ENCODE measurements at places on chromosomes 5 and 9.
A peak's percentile ranks its signal among the peaks of the same experiment; 100 is the strongest.

DNA sequence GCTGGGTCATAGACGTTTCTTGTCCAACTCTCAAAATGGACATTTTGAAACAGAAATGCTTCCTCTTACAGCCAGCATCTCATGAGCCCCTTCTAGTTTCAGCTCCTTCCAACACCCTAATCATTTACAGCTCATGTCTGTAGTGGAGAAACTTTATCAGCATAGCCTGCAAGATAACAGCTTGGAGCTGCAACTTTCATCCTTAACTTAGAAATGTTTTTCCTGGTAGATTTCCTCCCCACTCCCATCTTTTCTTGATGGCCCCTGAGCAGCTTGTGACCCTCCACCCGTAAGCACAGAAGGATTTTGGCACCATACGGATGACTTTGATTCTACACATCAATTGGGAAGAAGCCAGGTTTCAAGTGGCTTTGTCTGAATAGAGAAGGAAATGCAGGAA, 53.5 kb upstream of the TGFBR1 start:
- no peak for DNase-seq
- no peaks in the 10 kb centered on the region for H3K4me1 ChIP-seq
- H3K27me3 ChIP-seq = no peaks in the 10 kb centered on the region
- H3K27ac ChIP-seq = no peak overlapping the region
- no peak overlapping the region for H3K4me3 ChIP-seq

DNA sequence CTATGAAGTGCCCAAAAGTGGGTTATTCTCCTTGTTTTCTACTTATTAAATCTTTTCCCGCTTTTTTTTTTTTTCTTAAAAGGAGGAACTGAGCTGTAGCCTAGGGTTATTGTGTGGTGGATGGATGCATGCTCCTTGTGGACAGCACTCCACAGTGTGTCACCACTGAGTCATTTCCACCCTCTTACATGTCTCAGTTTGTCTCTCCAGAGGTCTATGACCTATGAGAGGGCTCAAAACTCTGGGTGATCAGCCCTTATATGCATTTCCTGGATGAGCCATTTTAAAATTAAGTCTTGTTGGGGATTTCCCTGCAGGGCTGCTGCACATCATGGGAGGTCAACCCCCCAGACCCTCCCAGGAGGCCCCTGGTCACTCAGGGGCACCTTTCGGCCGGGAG, 102.2 kb upstream of the MOCS2 start:
- H3K4me1 ChIP-seq = no peaks in the 10 kb centered on the region
- no peaks in the 10 kb centered on the region for H3K27me3 ChIP-seq
- no peak overlapping the region for H3K4me3 ChIP-seq
- DNase-seq = no peak
- H3K27ac ChIP-seq = no peak overlapping the region

DNA sequence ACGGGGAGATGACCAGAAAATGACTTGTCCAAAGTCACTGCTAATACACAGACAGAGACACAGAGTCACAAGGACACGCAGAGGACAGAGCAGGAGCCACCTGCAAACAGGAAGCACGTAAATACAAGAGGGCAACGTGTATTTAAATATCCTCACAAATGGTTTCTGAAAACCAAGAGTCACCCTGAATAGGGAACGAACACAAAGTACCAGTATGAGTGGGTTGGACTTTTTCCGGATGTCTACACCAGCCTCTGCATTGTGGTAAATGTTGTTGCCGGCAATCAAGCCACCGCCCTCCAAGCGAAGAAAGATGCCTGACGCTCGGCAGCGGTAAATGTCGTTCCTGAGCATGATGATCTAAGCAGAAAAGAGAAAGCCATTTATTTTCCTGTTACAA, 44.5 kb downstream of the FBXO10 start:
- H3K4me1 ChIP-seq = no peaks in the 10 kb centered on the region
- no peak overlapping the region for H3K4me3 ChIP-seq
- no peaks in the 10 kb centered on the region for H3K27me3 ChIP-seq
- no peaks in the 10 kb centered on the region for H3K36me3 ChIP-seq
- H3K27ac ChIP-seq = no peak overlapping the region
- no peak for DNase-seq

GRCh38 chr5:14270209-14270702, 127.1 kb downstream of the TRIO start:
- peaks cover 56% of the 10 kb centered on the region for H3K4me1 ChIP-seq
- no peaks in the 10 kb centered on the region for H3K27me3 ChIP-seq
- H3K4me3 ChIP-seq = no peak overlapping the region
- no peaks in the 10 kb centered on the region for H3K36me3 ChIP-seq
- DNase-seq = no peak

- no peaks in the 10 kb centered on the region for H3K27me3 ChIP-seq
- H3K27ac ChIP-seq = peak within 1 kb of the TSS; percentile 93
- peak; percentile 91 for DNase-seq
- H3K4me1 ChIP-seq = peaks cover 62% of the 10 kb centered on the region
- peak within 1 kb of the TSS; percentile 70 for H3K4me3 ChIP-seq
- H3K36me3 ChIP-seq = no peaks in the 10 kb centered on the region
Observed at GRCh38 chr5:95730730-95731570, at the start of gene RHOBTB3. Gene RHOBTB3, plus strand, starts transcription at chr5:95731336. Its CDS starts 347 bp downstream, at chr5:95731683.

DNA sequence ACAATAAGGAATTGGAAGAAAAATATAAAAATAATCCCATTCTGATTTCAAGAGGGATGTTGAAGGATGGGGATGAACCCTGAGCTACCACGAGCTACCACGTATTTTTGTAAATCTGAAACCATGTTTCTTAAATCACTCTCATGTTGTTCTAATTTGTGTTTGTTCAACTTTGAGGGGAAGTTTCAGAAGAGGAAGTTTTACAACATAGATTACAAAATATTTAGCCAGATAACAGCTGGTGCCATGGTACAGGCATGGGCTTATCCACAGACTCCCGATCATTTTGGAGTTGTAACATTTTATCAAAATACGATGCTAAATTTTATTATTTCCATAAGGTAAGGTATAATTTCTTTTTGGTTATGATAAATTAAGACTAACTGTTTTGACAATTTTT, 15.2 kb downstream of the CCDC125 start:
- H3K36me3 ChIP-seq = peaks cover 14% of the 10 kb centered on the region
- H3K27me3 ChIP-seq = no peaks in the 10 kb centered on the region
- H3K4me3 ChIP-seq = no peak overlapping the region
- peak overlapping the region; percentile 49 for H3K27ac ChIP-seq

DNA sequence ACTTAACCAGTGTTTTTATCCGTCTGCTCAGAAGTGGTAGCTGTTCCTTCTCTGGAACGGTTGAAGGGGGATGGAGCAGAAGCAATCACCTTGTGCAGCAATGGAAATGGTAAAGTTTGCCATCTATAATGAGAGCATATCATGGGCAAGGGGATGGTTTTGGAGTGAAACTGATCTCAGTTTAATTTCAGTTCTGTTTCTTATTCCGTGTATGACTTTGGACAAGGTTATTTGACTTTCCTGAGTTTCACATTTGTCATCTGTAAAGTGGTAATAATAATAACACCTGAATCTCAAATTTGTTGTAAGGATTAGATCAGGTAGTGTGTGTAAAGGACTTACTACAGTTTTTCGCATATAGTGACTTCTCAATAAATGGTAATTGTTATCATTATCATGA, 106.1 kb downstream of the PCSK1 start:
- no peaks in the 10 kb centered on the region for H3K27me3 ChIP-seq
- H3K27ac ChIP-seq = no peak overlapping the region
- no peak for DNase-seq
- no peak overlapping the region for H3K4me3 ChIP-seq

DNA sequence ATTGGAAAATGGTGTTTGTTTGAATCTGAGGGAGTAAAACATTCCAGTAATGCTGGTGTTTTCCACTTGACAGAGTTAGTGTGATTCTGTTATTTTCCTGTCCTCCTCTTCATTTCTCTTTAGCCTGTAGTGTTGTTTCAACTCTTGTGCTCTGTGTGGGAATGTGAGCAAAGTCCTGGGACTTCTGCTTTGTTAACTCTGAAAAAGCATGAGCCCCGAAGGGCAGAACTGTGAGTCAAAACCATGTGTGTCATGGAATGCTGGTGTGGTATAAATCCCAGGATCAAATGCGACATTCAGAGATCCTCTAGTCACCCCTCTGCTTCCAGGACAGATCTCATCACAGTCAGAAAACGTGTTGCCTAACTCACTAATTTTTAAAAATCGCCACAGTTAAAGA, 8.9 kb downstream of the F2R start:
- DNase-seq = no peak
- no peaks in the 10 kb centered on the region for H3K36me3 ChIP-seq
- peaks cover 25% of the 10 kb centered on the region for H3K4me1 ChIP-seq
- H3K27ac ChIP-seq = no peak overlapping the region
- no peaks in the 10 kb centered on the region for H3K27me3 ChIP-seq

DNA sequence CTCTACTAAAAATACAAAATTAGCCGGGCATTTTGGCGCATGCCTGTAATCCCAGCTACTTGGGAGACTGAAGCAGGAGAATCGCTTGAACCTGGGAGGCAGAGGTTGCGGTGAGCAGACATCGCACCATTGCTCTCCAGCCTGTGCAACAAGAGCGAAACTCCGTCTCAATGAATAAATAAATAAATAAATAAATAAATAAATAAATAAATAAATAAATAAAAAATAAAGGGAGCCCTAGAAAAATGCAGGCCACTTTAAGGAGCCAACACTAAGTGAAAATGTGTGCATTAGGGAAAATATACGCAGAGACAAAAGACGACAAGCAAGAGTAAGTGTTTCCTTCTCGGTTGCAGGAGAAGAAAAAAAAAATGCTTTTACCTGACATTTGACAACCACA, 132.6 kb upstream of the CDH10 start:
- H3K36me3 ChIP-seq = no peaks in the 10 kb centered on the region
- no peaks in the 10 kb centered on the region for H3K4me1 ChIP-seq
- no peak overlapping the region for H3K27ac ChIP-seq
- DNase-seq = no peak
- no peaks in the 10 kb centered on the region for H3K27me3 ChIP-seq
- no peak overlapping the region for H3K4me3 ChIP-seq

DNA sequence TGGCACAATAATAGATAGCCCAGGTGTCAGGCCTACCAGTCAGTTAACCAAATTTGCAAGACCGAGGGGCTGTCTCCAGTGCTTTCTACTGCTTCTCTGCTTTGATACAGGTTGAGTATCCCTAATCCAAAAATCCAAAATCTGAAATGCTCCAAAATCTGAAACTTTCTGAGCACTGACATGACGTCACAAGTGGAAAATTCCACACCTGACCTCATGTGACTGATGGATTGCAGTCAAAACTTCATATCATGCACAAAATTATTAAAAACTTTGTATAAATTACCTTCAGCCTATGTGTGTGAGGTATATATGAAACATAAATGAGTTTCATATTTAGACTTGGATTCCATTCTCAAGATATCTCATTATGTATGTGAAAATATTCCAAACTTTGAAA, 213.5 kb upstream of the PANK3 start:
- H3K27ac ChIP-seq = no peak overlapping the region
- peaks cover 3% of the 10 kb centered on the region for H3K4me1 ChIP-seq

GRCh38 chr5:178826216-178826615, 33.5 kb upstream of the ZNF354B start:
- no peaks in the 10 kb centered on the region for H3K36me3 ChIP-seq
- no peak overlapping the region for H3K4me3 ChIP-seq
- no peak overlapping the region for H3K27ac ChIP-seq

Data from heart right ventricle (tissue), 16 donors.